ENCODE measurements at places on chromosomes 4 and X.

- no peak for DNase-seq
These were observed 60.0 kb downstream of the SHROOM3 start for GRCh38 chr4:76494871-76495590.

DNA sequence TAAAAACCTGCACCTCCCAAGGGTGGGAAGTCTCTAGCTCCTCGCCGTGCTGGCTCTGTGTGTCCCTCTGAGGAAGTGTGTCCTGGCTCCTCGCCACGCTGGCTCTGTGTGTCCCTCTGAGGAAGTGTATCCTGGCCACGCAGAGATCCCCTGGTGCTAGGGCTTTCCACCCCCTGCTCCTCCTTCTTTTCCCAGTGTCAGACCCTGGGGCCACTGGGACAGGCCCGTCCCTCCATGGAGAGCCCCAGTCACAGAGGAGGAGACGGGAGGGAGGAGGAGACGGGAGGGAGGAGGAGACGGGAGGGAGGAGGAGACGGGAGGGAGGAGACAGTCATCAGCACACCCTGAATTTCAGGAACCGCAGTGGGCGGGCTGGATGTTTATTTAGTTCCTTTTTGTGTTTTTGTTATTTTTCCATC lies 53.8 kb upstream of the HGFAC start:
- DNase-seq: peak; percentile 86

GRCh38 chrX:10855845-10856244 lies 235.5 kb upstream of the MID1 start:
- DNase-seq: no peak

DNA sequence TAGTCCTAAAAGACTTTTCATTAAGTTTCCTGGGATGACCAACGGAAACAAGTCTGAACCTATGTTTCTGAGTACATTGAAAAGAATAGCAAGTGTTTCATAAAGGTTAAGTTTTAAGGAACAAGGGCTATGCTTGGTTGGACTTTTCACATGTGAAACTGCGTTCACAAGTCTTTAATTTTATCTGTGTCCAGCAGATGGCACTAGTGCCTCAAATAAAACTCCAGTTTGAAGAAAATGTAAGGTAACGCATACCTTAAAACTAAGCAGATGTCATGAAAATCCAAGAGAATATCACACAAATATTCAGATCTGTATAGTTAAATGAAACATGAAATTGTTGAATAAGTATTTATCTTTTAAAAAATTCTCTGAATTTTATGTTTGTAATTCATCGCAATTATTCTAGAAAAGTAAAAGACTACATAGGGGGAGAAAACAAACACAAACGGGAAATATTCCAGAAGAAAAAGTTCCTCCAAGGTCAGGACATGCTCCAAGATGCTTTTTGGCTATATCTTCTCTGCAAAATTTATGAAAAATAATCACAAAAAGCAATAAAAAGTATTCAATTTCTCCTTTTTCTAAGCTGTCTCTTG lies 89.6 kb upstream of the MAD2L1 start:
- DNase-seq: peak; percentile 85

DNA sequence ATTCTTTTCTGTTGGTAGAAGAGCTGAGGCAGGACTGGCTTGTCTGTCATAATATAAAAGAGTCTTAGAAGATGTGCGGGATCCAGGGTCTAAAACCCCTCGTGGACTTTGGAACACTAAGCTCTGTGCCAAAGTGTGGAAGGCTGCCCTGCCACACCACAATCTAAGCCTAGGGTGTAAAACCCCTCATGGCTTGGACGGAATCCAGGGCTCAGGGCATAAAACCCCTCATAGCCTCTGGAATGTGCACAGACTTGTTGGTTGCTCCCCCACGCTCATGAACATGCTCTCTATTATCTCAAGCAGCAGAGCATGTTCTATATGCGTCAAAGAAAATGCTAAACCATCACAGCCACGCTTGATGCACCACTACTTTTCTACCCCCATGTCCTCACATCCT lies 483.6 kb downstream of the GABRG1 start:
- DNase-seq: no peak

DNA sequence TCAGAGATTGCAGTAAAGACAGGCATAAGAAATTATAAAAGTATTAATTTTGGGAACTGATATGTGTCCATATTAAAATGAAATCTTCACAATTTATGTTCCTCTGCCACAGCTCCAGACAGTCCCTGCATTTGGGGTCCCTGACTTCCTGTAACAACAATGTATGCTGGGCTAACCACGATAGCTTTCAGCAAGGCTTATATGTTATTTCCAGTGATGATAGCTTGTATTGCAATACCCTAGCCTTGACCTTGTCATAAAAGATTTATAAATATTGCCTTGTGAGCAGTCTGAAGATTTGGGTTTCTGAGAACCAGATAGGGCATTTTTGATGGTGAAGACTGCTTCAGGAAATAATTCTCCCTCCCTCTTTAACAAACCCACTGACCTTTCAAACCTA lies 129.5 kb downstream of the PCDH10 start:
- no peak for DNase-seq

DNA sequence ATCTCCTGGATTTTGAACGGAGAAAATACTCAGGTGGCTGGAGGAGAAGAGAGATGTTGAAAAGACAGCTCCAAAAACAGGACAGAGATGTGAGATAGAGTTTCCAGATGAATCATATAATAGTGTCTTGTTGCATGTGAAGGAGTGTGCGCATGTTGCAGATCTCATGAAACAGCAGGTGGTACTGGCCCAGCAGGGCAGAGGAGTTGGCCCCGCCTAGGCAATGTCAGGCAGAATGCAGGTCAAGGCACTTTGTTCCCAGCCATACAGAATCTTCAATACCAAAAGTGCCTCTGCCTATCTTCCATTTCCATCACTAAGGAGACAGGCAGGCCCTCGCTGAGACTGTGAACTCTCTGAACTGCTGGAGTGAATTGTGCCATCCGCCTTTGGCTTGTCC lies 63.9 kb upstream of the FAT1 start:
- DNase-seq: no peak

- DNase-seq: no peak
These were observed 499.9 kb upstream of the AADAT start for GRCh38 chr4:170589597-170590191.

GRCh38 chr4:40582413-40582812 lies 47.3 kb downstream of the RBM47 start:
- no peak for DNase-seq

- no peak for DNase-seq
These were observed 117.7 kb downstream of the PPA2 start for GRCh38 chr4:105356194-105356593.

DNA sequence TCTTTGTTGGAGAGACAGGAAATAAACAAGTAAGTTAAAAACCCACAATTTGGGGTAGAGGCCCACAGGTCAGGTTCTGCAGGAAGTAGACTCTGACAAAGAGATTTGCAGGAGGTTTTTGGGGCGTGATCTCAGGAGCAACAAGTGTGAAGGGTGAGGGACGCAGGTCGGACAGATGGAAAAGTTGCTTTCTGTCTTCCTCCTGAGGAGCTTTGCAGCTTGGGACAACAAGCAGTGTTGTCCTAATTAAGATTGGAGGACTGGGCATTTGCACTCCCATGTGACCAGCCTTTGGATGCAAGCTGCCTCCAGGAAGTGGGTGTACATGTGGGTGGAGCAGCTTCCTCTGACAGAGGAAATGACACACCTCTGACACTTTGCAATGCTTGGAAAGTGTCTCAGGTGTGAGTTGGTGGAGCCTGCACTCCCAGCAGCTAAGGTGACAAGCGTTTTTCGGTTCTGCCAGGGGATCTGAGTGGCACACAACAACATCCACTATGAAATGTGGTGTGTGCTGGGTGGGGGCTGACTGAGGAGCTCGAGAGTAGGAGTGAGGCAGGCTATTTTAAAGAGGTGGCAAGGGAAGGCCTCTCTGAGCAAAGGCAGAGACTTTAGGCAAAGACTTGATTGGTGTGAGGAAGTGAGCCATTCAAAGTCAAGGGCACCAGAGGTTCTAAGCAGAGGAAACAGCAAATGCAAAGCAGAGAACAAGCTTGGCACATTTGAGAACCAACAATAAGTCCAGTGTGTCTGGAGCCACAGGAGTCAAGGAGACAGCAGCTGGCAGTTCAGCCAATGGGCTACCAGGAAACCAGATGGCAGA lies 339.8 kb upstream of the GATB start:
- no peak for DNase-seq

- DNase-seq: no peak
These were observed 378.9 kb downstream of the KCNIP4 start for GRCh38 chr4:21569638-21570037.

GRCh38 chrX:97863261-97863660 lies 979.6 kb downstream of the RPA4 start:
- no peak for DNase-seq

- DNase-seq: peak; percentile 30
These were observed 49.6 kb downstream of the MAP7D2 start for GRCh38 chrX:20066968-20067708.

GRCh38 chr4:133969202-133969848 lies 232.3 kb downstream of the PABPC4L start:
- DNase-seq: peak; percentile 27

GRCh38 chr4:168731706-168732414 lies 235.0 kb downstream of the PALLD start:
- DNase-seq: no peak

DNA sequence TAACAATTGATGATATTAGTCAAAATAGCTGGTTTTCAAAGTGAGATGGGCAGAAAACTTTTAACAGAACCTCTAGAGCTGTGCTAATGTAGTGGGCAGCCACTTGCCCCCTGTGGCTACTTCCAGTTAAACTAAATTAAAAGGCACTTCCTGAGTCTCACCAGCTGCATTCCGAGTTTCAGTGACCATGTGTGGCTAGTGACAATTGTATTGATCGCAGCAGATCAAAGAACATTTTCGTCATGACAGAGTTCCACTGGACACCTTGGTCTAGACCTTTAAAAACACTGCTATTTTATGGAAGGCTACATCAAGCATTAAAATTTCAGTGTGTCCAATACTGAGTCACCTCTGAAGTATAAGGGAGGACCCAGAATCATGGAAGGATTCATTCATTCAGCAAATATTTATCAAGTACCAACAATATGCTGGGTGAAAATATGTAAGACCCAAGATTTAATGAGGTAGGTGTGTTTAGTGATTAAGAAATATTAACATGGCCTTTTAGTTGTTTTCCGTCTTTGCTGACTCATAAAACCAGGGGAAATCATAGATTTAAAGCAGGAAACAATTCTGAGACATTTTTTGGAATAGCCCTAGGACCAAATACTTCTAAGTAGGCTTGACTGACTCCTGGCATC lies 5.1 kb upstream of the FAT1 start:
- no peak for DNase-seq

- no peak for DNase-seq
These were observed 208.5 kb upstream of the CASK start for GRCh38 chrX:42131856-42132255.

DNA sequence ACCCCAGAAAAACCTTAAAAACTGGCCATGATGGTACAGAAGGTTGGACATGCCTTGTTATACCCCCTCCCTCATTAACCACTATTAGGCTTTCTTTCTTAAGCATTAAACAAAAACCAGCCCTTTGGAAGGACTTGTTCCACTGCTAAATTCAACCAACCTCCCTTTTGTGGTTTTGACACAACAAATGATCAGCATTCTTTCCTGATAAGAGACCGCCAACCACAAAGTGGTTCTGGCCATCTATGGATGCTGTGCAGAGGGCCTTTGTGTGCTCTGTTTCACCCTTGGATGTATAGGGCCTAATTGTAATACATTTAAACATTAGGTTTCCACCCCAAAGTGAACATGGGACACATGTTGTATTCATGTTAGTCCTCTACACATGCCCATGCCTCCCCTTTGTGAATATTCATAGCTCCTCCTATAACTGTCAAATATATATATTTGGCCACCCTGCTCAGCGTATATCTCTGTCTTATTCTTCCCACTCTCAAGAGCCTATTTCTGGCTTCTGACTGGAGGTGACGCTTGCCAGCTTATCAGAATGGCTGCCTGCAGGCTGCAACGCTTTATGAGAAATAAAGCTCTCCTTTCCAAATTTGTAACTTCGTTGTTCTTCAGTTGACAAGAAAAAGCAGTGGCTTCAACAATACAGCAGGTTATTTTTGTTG lies 126.6 kb downstream of the NPNT start:
- DNase-seq: no peak

- DNase-seq: no peak
These were observed 18.0 kb downstream of the CLCN4 start for GRCh38 chrX:10174810-10175209.

GRCh38 chr4:177041356-177041755 lies 248.6 kb upstream of the VEGFC start:
- DNase-seq: no peak

- DNase-seq: no peak
These were observed 61.8 kb upstream of the SFRP2 start for GRCh38 chr4:153850533-153851280.

- no peak for DNase-seq
These were observed 148.6 kb upstream of the NWD2 start for GRCh38 chr4:37095925-37096324.

DNA sequence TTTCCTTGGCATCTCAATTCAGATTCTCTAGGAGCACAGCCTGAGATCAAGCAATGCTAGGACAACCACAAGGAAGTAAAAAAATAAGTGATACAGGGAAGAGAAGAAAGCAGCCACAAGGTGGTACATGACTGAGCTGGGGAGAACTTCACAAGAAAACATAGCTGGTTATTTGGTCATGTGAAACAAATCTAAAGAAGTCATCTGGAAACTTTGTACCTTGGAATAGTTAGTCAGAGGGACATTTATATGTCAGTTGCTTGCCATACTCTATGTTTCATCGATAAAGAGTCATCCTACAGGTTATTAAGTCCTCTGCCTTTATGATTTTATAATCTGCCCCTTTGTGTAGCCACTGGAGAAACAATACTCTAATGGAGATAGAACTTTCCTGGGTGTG lies 575.1 kb downstream of the IL15 start:
- no peak for DNase-seq

- no peak for DNase-seq
These were observed 148.4 kb downstream of the ANKRD50 start for GRCh38 chr4:124564121-124564520.

DNA sequence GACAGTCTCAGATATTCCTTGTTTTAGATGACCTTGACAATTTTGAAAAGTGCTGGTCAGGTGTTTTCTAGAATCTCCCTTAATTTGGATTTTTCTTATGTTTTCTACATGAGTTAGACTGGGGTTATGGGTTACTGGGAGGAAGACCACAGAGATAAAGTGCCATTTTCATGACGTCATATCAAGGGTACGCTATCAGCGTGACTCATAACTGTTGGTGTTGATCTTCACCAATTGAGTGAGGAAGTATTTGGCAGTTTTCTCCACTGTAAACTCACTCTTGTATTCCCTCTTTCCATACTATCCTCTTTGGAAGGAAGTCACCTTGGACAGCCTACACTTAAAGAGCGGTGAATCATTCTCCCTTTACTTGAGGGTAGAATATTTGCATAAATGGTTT lies 56.9 kb downstream of the MAGEC1 start:
- no peak for DNase-seq

- no peak for DNase-seq
These were observed 128.9 kb downstream of the PRKX start for GRCh38 chrX:3584415-3584996.

GRCh38 chr4:182504463-182504862 lies 261.3 kb downstream of the TENM3 start:
- no peak for DNase-seq

All from Ammon's horn (tissue), 1 donor.